Calu3 (cell line): ENCODE measurements at places on chromosomes 11 and 22. TPM values are rescaled to one million over a fixed set of nuclear protein-coding genes. Genes with fewer than 3 reads are reported as not detected.

The LUZP2 gene
- total RNA-seq, result 0.73 and 0.95 TPM in 2 replicates

DNA sequence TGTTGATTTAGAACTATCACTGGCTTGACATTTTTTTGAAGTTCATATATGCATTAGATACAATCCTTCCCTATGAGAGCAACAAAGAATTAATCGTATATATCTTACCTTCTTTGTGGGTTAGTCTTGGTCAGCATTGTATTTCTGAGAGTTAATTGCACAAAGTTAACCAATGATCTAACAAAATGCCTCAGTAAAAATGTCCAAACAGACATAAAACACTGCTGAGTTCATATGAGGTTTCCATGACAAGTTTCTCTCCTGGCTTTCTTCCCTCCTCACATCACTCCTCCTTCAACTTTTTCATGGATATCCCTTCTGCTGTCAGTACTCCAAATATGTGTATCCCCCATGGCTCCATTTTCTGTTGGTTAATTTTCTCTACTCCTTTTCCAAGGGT is 9.0 kb downstream of the MAP6 start:
- H3K36me3 ChIP-seq, result no peaks in the 10 kb centered on the region
- H3K27ac ChIP-seq, result no peak overlapping the region
- DNase-seq, result no peak
- peaks cover 79% of the 10 kb centered on the region for H3K27me3 ChIP-seq
- no peaks in the 10 kb centered on the region for H3K4me1 ChIP-seq

The NXPE4 gene
- not detected in 2 replicates for total RNA-seq

The TNNT3 gene
- total RNA-seq, result not detected in 2 replicates

The LRRN4CL gene
- 0.71 and 1.5 TPM in 2 replicates for total RNA-seq

DNA sequence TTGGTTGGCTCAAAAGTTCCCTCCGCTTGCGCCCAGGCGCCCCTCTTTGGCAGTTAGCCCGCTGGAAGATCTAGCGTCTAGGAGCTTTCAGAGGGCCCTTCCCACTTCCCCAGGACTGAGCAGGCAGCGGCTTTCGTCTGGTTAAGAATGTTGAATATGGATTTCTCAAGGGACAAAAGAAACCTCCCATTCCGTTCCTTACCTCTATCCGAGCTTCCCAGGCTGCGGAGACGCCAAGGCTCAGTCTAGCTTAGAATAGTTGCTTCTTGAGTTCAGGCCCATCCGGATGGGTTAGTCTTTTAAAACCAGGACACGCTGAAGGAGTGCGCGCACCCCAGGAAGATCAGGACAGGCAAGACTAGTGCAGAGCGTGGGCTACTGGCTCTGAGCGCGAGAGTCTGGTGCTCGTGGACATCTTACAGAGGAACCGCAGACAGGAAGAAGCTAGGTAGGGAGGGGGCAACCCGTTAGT is 1.6 kb downstream of the NELL1 start:
- no peaks in the 10 kb centered on the region for H3K4me1 ChIP-seq
- no peak for DNase-seq
- no peak overlapping the region for H3K27ac ChIP-seq
- H3K27me3 ChIP-seq, result peaks cover 49% of the 10 kb centered on the region
- no peaks in the 10 kb centered on the region for H3K36me3 ChIP-seq

DNA sequence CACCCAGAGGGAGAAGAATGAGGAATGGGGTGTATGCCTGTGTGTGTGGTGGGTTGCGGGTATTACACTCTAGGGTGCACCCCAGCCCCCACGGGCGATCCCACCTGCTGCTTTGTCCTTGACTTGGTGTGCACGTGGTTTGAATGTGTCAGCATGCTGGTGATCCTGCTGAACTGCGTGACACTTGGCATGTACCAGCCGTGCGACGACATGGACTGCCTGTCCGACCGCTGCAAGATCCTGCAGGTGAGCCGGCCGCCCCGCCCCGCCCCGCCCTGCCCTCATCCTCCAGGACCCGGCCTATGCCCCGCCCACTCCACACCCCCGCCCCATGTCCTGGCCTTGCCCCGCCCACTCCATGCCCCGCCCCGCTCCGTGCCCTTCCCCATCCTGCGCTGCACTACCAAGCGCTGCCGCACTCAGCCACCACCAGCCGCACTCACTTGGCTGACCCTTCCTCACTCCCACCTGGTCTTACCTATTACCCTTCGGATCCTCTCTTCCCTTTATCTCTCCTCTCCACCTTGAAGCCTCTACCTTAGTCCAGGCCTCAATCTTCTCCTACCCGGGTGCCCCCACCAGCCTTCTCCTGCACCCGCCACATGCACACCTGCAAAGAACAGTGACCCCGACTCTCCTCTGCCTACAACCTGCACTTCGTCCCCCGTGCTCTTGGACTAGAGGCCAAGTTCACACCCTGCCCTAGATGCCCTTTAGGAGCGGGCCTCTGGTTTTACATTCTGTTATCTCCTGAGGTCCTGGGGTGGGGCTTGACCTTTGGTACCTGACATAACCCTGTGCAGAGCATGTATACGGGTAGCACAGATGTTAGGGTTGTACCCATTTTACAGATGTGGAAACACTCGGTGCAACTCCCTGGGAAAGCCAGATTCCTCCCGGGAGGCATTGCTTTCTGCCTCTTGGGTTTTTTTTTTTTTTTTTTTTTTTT is 27.7 kb downstream of the CACNA1I start:
- H3K36me3 ChIP-seq, result no peaks in the 10 kb centered on the region
- H3K27ac ChIP-seq, result peak overlapping the region; percentile 52
- H3K4me3 ChIP-seq, result no peak overlapping the region
- DNase-seq, result peak; percentile 90
- peaks cover 23% of the 10 kb centered on the region for H3K4me1 ChIP-seq

The FAM76B gene
- 20.4 and 28.2 TPM in 2 replicates for total RNA-seq

DNA sequence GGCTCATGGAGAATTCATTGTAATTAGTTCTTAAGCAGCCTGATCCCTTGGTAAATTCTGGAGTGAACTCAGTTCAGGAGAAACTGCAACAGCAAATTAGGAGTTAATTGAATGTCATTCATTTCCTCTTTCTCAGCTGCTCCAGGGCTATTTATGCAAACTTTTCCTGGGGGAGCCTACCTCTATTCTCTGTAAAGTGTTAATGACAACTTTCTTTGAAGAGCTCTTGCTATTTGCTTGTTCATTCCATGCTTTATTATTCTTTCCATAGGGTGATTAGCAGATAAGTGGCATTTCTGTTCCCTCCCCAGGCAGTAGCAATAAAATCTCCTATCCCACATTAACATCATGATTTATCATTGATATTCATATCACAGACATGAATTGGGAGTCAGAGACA is 267.6 kb upstream of the DDI1 start:
- no peaks in the 10 kb centered on the region for H3K4me1 ChIP-seq
- no peak for DNase-seq
- H3K36me3 ChIP-seq, result no peaks in the 10 kb centered on the region
- H3K27me3 ChIP-seq, result no peaks in the 10 kb centered on the region
- no peak overlapping the region for H3K27ac ChIP-seq
- H3K4me3 ChIP-seq, result no peak overlapping the region

GRCh38 chr11:70517203-70517602 is 118.9 kb downstream of the CTTN start:
- H3K27ac ChIP-seq, result peak overlapping the region; percentile 33
- peaks cover 4% of the 10 kb centered on the region for H3K36me3 ChIP-seq
- H3K27me3 ChIP-seq, result no peaks in the 10 kb centered on the region
- H3K4me3 ChIP-seq, result no peak overlapping the region
- peak; percentile 25 for DNase-seq
- peaks cover 45% of the 10 kb centered on the region for H3K4me1 ChIP-seq

The NLRP10 gene
- not detected in 2 replicates for total RNA-seq

DNA sequence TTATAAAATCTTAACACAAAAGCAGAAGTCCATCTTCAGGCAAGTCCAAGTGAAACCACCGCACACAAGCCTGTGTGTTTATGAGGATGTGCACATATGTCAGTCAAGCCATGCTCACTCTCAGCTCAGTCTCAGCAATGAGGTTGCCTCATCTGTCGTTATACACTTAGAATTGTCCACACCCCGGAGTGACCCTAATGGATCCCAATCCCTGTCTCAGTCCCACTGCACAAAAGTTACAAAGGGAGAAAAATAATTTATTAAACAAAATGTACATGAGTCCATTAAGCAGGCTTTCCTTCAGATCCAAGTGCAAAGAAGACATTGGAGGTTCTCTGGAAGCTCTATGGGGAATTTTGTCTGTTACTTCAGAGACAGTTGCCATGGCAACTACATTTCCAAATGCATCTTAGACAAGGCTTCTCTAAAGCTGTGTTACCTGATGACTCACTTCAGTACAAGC is 24.4 kb downstream of the OR8B12 start:
- no peak overlapping the region for H3K4me3 ChIP-seq
- no peak overlapping the region for H3K27ac ChIP-seq
- no peak for DNase-seq
- H3K36me3 ChIP-seq, result no peaks in the 10 kb centered on the region
- peaks cover 14% of the 10 kb centered on the region for H3K27me3 ChIP-seq
- no peaks in the 10 kb centered on the region for H3K4me1 ChIP-seq

The LIMK2 gene
- total RNA-seq, result 59.9 and 60.7 TPM in 2 replicates

GRCh38 chr11:99565333-99565732 is 544.6 kb downstream of the CNTN5 start:
- H3K27me3 ChIP-seq, result no peaks in the 10 kb centered on the region
- no peak overlapping the region for H3K27ac ChIP-seq
- H3K36me3 ChIP-seq, result no peaks in the 10 kb centered on the region
- DNase-seq, result no peak
